Renal pelvis (tissue), 12 donors: ENCODE measurements at places on chromosomes 7 and 10. TPM values are rescaled to one million over a fixed set of nuclear protein-coding genes. Genes with fewer than 3 reads are reported as not detected.

- DNase-seq: no peak
These were observed 11.9 kb downstream of the TWIST1 start for GRCh38 chr7:19105546-19105945.

DNA sequence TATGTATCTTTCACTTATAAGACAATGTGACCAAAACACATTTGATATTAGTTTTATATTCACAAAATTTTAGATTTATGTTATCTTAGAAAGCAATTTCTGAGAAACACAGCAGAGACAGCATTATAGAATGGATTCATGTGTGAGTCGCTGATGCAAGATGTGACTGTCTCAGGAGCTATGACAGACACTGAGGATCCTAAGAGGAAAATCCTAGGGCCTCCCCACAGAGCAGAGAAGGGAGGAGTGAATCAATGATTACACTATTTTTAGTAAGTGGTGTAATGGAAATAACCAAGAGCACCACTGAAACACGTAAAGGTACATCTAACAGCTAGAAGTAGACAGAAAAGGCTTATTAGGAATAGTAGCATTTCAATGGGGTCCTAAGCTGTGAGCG lies 204.0 kb upstream of the PTN start:
- DNase-seq: no peak

DNA sequence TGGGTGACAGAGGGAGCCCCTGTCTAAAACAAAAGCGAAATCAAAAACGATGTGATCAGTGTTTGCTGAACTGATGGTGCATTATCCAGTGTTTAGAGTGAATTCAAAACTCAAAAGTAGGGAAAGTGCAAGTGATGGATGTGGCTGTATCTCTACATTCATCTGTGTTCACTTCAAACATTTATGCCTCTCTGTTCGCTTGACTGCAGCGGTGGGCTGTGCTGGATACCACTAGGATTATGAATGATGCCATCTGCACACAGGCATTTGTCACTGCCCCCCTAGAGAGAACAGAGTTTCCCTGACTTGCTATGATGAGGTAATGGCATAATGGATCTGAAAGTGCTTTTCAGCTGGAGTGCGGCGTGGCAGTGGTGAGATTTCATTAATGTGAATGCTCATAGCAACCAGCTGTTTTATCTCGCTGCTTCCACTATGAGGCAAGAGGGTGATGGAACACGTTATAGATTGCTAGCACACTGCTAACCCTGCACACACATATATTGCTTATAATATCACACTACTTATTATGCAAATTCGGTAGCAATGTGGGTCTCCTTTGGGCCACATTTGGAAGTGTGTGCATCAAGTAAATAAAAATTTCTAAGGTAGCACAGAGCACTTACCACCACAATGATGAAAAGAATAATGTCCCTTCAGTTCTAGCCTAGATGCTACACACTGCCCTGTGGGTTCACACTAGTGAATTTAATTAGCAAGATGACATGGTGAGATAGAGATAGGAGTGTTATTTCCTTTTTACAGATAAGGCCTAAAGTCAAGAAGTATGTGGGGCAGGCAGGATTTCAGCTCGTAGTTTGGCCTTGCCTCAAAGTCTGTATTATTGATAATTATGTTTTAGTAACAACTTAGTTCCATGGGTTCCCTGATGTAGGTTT lies 164.7 kb downstream of the CAMK1D start:
- DNase-seq: no peak

DNA sequence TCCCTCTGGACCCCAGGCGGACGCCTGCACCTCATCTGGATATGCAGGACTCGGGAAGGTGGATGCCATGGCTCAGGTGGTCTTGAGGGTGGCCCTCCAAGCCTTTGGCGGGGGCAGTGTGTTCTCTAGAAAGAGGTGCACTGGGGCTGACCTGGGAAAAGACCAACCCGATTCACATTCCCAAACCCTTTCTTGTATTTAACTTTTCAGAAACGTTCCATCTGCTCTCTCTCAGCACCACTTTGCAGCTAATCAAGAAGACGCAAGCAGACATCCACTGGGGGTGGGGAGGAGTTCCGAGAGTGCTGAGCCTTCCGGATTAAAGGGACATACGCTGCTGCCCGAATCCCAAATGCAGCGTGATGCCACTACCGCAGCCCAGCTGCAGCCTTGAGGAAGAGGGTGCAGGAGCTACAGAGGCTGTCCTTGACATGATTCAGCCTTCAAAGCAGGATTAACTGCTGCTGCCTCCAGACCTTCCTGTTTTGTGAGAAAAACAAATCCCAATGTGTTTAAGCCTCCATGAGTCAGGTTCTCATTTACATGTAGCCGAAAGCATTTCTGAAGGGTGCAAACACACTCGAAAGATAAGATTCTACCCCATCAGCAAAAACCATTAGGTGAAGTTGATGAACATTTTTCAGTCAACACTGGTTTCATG lies 39.9 kb downstream of the RBM17 start:
- no peak for DNase-seq

GRCh38 chr10:47305566-47305965 lies 5.6 kb downstream of the GDF10 start:
- no peak for DNase-seq

Gene SRGN
- polyA plus RNA-seq: 16.7 TPM

Gene ODAD2
- polyA plus RNA-seq: 1.8 TPM

Gene GIMAP1
- polyA plus RNA-seq: 2.3 TPM

Gene EPDR1
- polyA plus RNA-seq: 20.0 TPM

Gene FAM25G
- not detected for polyA plus RNA-seq

Gene IL2RA
- polyA plus RNA-seq: not detected
